Neural crest cell (in vitro differentiated cells): ENCODE measurements at places on chromosomes 2 and 18.

- no peak for DNase-seq
These were observed 372.8 kb upstream of the RND3 start for GRCh38 chr2:150860301-150860700.

DNA sequence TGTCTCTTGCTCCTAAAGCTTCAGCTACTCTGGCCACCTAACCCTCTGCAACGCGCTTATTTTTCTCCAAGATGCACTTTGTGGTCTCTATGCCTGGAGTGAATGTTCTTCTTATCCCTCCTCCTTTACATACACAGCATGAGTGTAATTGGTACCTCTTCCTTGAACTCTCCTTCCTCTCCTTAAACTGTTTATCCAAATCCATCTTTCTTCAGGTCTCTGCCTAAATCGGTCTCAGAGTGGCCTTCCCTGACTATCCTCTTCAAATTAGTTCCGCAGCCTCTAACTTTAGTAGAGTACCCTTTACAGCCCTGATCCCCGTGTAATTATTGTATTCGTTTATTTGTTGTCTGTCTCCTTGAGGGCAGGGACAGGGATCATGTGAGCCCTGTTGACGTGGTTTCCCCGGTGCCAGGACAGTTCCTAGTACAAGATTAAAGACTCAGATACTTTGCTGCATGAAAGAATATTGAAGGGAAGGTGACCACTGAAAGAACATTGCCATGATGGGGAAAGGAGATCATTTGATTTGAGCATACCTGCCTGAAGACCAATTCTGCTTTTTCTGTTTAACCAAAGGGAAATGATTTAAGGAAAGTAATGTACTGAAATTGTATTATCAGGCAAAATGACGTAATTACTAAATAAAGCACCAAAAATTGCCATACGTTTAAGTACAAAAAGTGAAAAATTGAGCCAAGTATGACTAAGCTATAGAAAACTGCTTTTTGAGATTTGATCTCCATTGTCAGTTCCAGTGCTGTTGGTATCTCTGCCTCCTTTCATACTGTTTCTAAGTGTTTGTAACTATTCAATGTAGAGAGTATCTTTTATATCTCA lies 1.2 kb downstream of the CNOT9 start:
- no peak for DNase-seq

DNA sequence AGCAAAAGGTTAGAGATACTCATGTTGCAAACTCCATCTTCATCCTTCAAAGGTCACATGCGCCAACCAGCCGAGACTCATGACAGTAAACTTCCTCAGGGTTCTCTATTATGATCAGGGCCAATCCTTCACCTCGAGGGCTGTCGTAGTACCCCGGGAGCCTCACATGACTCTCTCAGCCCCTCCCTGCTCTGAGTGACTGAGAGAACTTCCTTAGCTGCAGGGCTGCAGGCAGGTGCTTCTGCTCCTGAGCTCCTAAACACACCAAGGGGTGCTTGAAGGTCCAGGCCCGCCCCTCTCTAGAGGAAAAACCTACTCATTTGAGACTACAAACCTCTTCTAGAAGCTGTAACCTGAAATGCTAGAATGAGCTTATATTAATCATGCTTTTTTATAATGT lies 48.2 kb downstream of the LONRF2 start:
- no peak for DNase-seq

DNA sequence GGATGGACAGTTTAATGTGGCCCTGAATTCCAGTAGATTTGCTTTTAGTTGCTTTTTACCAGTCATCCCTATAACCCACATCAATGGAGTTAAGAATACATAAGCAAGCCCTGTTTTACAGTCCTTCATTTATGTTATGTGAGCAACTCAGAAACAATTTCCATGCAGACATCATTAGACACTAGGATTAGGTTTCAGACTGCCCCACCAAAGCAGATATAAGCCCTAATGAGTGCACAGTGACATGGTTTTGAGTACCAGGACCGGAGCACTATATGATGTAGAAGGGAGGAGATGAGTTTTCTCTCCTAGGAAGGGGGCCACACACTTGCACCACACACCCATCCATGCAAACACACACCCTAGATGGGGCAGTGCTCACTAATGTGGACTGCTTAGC lies 15.5 kb downstream of the KCNS3 start:
- DNase-seq, result no peak

DNA sequence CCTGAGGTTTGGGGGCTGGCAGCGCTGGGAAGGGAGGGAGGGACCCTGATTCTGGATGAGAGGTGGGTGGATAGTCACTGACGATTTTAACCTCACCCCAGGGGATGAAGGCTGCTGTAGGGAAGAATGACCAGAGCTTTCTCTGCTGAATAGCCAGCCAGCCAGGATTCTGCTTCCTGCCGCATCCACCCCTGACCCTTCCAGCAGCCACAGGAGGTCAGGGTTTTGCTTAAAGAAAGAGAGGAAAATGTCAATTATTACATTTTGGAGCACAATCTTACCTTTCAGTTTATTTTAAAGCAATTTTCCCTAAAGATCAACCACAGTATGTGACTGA lies 217.7 kb downstream of the GBX2 start:
- DNase-seq, result peak; percentile 18

DNA sequence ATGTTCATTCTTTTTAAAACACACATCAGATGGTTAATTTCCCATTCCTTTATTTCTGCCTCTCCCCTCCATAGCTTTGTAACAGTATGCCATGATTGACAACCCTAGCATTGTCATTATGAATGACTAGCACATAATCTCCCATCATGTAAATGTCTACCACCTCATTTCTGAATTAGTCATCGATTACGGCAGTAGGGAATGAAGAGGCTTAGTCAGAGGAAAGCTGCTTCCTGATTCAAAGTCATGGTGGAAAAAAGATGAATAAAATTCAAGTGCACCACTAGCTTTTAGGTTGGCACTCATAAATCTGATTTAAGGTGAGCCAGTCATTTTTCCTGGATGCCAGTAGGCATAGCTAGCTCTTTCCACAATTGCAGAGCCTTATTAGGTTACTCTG lies 19.1 kb upstream of the ACMSD start:
- DNase-seq, result no peak
